ENCODE measurements at places on chromosomes 3 and 15.

GRCh38 chr15:57215881-57216280, 160.4 kb upstream of the CGNL1 start:
- DNase-seq: no peak

- no peak for DNase-seq
Observed at GRCh38 chr3:165404357-165405027, 208.3 kb upstream of the SLITRK3 start.

- no peak for DNase-seq
Observed at GRCh38 chr15:48396020-48396419, 64.8 kb downstream of the DUT start.

DNA sequence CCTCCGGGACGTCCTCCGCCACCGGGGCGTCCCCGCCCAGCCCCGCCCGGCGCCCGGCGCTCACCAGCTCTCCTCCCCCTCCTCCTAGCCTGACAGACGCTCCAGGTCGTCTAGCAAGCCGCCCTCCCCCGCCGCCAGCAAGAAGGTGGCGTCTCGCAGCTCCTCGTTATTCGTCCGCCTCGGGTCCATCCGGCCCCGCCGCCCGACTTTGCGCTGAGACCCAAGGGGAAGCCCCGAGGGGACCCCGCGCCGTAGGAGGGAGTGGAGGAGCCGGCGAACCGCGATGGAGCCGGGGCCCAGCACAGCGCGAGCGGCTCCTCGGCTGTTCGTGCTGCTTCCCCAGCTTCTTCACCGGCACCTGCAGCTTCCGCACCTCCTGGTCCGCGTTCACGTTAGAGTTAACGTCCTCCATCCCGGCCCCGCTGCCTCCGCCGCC, 26.3 kb upstream of the MTHFS start:
- DNase-seq: no peak

DNA sequence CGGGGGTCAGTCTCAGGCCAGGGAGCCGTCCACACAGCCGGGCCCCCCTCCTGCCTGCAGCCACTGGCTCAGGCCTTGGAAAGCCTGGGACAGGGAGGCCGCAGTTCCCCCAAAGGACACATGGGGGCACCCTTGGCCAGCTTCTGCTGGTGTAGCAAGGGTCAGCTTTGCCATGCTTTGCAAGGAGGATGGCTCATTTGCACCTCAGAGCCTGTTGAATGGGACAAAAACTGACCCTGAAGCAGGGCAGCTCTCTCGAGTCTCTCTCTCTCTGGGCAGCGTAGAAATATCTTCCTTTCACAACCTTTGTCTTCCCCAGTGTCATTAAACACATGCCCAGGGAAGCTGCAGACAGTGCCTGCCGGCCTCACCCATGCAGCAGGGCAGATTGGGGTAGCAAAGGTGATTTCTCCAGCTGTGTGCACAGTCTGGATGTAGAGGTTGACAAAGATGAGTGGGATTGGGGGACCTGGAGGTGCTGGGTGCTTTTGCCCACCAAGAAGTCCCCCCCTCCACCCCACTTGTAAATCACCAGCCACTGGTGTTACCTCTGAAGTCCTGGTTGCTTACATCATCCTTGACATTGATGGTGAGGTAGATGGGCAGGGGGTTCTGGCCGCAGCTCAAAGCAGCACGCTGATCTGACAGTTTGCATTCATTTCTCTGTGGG, 17.4 kb upstream of the EHD4 start:
- peak; percentile 90 for DNase-seq

DNA sequence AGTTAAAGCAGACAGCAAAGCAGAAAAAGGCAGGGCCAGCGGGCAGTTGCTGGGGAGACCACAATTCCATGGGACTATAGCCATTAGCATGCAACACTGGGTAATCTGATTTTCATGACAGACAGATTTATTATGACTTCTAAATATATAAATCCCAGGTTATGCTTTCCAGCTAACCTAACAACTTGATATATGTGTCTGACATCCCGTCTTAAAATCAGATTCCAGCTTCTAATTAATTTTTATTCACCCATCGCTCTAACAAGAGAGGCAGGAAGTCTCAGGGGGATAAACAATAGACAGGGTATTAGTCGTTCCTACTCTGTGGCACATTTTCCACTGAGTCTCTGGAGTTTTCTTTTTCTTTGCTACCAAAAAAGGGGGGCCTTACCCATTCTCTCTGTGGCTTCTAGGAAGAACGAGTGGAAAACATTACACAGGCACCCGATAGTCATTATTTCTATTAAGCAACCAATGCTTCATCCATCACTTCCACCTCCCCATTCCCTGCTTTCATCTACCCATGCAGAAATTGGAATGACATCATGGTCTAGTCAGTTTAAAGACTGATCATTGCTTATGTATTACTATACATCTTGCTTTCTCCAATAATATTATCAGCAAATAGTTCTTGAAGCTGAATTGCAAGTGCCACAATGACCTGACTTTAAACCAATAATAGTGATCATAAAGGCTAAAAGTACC, 173.1 kb downstream of the FHIT start:
- DNase-seq: no peak

GRCh38 chr3:120028271-120029047, 65.8 kb downstream of the GSK3B start:
- no peak for DNase-seq

DNA sequence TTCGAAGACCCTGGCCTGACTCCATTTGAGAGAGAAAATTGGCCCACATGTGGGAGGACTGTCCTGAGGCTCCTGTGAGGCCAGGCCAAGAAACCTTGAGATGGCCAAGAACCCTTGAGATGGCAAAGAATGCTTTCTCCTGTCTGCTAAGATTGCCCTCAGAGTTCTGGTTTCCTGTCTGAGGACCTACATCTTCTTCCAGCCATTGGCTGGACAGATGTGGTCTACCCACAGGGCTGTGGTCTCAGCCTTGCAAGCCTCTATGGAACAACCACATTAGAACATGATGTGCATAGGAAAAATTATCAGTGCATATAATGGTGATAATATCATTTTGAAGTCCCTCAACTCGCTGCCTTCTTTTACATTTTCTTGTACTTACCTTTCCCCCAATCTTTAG, 10.8 kb upstream of the RASA2 start:
- no peak for DNase-seq

DNA sequence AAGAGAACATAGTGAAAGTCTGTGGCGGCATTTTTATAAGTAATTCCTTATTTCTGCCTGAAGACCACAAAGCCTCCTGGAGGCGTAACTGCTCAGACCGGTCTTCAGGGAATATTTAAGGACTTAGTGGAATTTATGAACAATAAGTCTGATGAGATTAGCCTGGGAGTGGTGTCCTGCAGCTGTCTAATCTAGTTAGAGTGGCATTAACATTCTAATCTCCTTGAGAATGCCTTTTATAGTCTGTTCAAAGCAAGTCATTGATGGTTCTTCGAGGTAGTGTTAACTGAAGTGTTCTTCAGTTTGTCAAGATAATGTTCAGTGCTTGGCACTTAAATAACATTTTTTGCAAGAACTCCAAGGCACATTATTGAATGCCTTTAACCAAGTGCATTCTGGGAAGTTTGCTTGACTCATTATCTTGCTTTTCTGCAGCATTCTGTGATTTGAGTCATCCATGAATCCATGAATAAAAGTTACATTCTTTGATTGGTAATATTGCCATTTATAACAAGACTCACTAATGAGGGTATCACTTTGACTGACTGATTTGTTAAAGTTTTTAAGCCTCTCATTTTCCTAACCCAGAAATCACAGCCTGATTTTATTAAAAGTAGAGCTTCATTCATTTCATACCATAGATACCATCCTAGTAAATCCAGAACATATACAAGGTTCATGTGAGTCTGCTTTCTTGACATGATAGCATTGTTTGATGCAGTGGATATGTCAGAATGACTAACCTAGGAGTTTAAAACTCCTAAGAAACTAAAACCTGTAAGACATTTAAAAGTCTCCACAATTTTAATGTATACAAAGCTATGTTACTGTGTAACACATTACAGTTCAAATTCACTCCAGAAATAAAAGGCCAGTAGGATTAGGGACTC, 12.5 kb downstream of the RBM5 start:
- DNase-seq: no peak

- DNase-seq: no peak
Observed at GRCh38 chr3:26247712-26248111, 374.9 kb upstream of the LRRC3B start.

DNA sequence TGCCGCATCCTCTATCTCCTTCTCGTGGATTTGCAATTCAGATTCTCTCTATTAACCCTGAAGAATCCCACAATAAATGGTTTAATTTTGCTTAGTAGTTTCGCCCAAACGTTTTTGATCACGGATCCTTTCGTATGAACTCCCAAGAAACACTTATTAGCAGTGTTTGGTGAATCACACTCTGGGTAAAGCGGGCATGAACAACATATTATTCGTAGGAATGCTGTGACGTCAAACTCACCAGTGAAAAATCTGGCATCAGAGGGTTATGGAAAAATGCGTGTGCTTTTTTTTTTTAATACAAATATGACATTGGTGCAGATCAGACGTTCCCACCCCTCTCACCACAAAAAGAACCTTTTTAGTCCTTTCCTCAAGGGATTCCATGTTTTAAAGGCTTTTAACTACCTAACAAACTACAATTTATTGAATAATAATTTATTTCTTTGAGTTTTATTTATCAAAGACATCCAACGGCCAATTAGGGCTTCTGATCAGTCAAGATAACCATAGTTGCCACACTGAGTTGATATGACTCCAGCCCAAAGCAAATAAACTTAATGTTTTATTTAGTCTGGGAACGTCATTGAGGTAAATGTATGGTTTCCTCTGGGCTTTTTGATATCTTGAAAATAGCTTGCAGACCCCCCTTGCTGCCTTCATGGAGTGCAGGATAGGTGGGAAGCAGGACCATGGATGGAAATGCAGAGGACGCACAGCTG, 45.5 kb upstream of the CGNL1 start:
- DNase-seq: no peak

- DNase-seq: no peak
Observed at GRCh38 chr3:197308591-197308990, 10.2 kb upstream of the DLG1 start.

- no peak for DNase-seq
Observed at GRCh38 chr3:185976100-185976499, 38.3 kb upstream of the TRA2B start.

DNA sequence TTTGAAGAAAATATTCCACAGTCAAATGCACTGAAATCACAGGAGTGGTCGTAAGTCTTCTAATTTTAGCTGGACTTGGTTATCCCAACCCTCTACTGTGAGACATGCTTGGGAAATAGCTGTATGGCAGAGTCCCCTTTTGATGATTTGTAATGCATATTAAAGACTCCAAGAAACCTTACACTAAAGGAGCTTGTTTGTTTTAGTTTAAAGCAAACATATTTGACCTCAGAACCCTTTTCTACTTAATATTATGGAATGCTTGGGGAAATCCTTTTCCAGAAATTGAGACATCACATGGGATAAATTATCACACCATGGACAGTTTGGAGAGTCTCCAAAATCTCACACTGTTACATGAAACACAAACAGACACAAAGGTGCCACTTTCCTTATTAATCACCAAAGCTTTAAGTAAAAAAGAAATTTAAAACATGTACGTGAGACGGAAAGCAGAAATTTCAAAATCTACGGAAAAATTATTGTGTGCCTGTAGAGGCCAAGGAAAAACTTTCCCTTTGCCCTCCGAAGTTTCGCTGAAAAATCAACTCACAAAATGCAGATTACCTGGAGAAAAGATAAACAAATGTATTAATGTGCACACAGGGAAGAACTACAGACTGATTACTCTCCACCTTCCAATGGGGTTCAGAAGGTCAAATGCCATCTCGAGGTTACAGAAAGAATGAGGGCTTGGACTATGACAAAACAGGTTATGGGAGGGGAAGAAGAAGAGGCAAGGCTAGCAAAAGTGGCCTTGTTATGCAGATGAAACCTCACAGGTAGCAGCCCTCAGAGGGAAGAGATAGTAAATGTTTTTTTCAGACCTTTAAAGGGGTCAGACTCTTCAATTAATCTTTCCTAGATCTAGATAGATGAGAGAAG, 7.0 kb upstream of the CPB1 start:
- no peak for DNase-seq

DNA sequence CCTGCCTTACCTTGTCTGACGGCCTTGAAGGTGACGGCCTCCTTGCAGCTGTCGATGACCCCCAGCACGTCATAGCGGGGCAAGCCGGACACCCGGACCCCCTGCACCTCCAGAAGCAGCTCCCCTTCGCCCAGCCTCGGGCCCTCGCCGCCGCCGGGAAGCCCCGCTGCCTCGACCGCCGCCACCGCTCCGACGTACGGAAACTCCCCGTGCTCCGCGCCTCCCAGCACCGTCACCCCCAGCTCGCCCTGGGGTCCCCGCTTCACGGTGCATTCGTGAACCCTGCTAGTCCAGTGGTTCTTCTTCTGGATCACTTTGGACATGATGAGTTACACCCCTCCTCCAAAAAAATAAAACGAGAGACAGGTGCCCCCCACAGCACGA, 740 bp downstream of the MAGI1 start:
- no peak for DNase-seq

DNA sequence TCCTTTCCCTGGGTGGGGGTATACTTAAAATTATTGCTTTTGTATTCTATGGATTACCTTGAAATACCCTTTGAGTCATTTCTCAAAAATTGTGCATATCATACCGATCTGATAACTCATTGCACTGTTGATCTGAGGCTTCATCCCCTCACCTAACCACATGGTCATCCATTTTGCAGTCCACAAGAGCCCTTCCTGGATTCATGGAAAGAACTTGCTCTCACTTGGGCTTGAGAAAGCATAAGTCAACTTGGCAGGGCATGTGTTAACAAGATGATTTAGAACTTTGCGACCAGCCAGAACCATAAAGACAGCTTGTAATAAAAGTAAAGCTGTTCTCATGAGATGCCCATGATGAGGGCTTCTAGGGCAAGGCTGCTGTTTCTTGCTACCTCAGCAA, 22.2 kb downstream of the MME start:
- DNase-seq: no peak

DNA sequence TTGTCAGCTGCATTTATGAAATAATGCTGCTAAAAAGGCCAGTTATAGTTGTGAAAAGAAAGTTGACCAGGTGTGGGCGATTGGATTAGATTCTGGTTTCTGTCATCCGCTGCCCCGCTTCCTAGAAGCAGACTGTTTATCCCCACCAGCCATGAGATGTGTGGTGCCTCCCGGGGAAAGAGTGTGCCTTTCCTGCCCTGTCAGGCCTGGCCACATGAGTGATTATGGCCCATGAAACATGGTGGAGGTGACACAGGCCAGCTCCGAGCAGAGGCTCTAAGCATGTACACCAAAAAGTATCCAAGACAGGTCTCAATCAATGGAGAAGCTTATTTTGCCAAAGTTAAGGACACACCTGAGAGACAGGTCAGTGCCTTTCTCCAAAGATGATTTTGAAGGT, 85.4 kb upstream of the ABHD2 start:
- no peak for DNase-seq
